Gastrocnemius medialis (tissue), 4 donors: ENCODE measurements at places on chromosomes 1 and 21. TPM values are rescaled to one million over a fixed set of nuclear protein-coding genes. Genes with fewer than 3 reads are reported as not detected.

DNA sequence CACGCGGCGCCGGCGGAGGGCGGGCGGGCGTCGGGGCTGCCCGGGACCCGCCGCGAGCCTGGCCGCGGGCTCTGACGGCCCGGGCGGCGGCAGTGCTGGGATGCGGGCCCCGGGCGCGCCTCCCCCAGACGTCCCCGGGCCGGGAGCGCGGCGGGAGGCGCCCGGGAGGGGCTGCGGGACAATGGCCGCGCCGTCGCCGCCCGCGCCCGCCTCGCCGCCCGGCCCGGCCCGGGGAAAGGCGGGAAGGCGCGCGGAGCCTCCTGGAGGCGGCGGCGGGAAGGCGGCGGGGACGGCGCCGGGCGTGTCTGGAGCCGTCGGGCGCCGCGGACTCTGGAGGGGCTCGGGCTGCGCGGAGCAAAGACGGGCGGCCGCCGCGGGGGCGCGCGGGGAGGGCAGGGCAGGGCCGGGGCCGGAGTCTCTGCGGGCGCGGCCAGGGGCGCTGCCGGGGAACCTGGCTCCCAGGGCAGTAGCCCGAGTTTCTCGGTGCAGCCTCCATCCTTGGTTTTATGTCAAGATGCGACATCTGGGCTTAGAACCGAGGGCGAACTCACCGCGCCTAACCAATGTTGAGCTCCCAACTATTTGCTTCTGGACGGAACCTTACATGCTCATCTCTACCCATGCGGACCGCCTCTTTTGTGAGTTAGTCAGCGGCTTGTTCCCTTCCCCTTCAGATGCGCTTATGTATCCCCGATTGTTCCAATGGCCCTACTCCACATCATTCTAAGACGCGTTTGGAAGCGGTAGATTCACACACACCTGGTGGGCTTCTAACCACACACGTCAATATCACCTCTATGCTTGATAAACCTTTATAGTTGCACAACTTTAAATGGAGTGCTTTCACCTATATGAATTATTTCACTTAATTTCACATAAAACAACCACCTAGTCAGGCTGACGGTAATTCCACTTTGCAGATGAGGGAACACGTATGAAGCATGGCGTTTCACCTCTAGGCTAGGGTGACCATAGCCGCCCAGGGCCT is 651 bp downstream of the ZBTB8A start:
- DNase-seq = no peak
- no peaks in the 10 kb centered on the region for H3K27me3 ChIP-seq
- H3K4me1 ChIP-seq = no peaks in the 10 kb centered on the region

DNA sequence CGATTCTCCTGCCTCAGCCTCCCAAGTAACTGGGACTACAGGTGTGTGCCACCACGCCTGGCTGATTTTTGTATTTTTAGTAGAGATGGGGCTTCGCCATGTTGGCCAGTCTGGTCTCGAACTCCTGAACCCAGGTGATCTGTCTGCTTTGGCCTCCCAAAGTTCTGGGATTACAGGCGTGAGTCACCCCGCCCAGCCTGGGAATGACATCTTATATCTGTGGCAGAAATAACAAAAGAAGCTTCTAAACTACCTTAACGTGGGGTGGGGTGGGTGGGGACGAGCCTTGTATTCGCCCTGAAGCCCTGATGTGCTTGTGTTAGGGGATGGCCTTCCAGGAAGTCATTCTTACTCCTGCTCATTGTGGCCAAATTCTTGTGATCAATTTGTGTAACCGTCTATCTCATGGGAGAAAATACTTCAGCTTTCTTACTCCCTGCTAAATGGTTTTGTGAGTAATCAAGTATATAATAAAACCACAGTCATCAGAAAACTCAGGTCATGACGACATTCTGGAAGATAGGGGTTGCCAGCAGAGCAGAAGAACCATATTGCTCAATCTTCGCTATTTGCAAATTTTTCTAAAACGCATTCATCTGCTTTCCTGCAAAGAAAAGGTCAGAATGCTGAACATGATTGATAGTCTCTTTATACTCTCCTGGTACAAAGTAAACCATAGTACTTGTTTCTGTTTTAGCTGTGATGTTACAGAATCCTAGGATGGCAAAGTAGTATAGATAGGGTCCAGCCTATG is 63.2 kb downstream of the DIRAS3 start:
- no peaks in the 10 kb centered on the region for H3K36me3 ChIP-seq
- H3K4me1 ChIP-seq = no peaks in the 10 kb centered on the region
- H3K27me3 ChIP-seq = no peaks in the 10 kb centered on the region
- H3K27ac ChIP-seq = no peak overlapping the region

- no peak for DNase-seq
- no peak overlapping the region for H3K27ac ChIP-seq
- no peaks in the 10 kb centered on the region for H3K36me3 ChIP-seq
- H3K4me3 ChIP-seq = no peak overlapping the region
Measured at GRCh38 chr1:82161700-82162141, 361.0 kb downstream of the ADGRL2 start.

DNA sequence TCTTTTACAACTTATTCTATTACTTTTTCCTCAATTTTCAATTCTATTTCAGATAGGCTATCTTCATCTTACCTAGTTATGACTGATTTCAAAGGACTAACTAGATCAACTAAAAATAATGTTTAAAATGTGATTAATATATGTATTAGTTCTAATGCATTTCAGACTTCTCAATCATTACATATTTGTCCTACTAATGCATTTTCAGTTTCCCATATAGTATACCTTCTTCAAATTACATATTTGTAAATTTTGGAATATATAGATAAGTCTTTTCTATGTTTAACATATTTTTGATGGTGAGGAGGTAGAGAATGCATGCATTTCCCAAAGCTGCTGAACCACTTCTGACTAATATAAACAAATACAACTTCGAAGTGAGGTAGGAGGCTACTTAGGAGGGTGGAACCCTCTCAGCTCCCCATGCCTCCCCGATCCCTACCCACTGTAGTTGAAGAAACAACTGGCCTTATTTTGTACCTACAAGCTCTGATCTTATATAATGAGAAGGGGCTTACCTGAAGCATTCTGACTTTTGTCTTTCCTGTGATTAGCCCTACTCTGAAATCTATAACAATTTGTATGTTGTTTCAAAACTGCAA is 1.7 kb downstream of the TRMT1L start:
- H3K27ac ChIP-seq = peak overlapping the region; percentile 99
- no peaks in the 10 kb centered on the region for H3K27me3 ChIP-seq
- H3K4me1 ChIP-seq = peaks cover 25% of the 10 kb centered on the region
- peak overlapping the region; percentile 98 for H3K4me3 ChIP-seq
- DNase-seq = no peak
- H3K36me3 ChIP-seq = no peaks in the 10 kb centered on the region

- peak overlapping the region; percentile 35 for H3K27ac ChIP-seq
- DNase-seq = no peak
- H3K36me3 ChIP-seq = no peaks in the 10 kb centered on the region
- no peak overlapping the region for H3K4me3 ChIP-seq
- H3K4me1 ChIP-seq = peaks cover 15% of the 10 kb centered on the region
Measured at GRCh38 chr1:85553416-85554335, 26.9 kb upstream of the CCN1 start.

- H3K4me3 ChIP-seq = no peak overlapping the region
- no peak for DNase-seq
- H3K36me3 ChIP-seq = no peaks in the 10 kb centered on the region
- H3K4me1 ChIP-seq = peaks cover 8% of the 10 kb centered on the region
Measured at GRCh38 chr1:177305040-177306018, 134.6 kb downstream of the BRINP2 start.

DNA sequence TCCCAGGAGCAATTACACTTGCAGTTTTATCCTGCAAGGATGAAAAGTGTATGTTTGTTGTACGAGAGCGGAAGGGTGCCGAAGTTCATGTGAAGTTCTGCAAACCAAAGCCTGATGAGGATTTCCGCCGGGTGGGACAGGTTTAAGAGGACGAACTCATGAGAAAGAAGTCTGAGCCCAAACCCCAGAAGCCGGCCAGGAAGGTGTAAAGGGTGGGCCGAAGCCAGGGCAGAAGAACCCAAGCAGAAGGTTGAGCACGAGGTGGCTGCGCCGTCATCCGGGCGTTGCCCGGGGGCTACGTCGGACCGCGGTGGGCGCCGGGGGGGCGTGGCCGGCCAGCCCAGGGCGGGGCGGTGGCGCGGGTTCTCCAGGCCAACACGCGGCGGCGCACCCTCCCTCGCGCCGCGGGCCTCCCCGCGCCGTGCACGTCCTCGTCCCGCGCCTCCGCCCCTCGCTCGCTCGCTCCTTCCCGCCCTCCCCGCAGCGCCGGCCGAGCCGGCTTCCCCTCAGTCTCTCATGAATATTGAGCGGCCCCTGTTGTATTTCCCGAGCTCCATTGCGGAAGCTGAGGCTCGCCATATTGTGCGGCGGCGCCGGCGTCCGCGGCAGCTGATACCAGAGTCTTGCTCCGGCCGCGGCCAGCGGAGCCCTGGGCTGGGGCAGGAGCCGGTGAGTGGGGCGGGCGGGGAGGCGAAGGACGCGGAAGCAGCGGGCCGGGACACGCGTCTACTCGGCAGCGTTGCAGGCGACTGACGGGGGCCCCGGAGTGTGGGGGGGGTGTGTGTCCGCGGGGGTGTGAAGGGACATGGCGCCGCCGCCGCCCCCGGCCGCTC is at the start of gene RNF2:
TSS of gene RNF2 (plus strand) at position 578 of the 833 bp plus-strand sequence. CDS start 41,996 bp downstream, outside the sequence.
- peak; percentile 45 for DNase-seq
- H3K36me3 ChIP-seq = no peaks in the 10 kb centered on the region
- peak within 1 kb of the TSS; percentile 92 for H3K27ac ChIP-seq

DNA sequence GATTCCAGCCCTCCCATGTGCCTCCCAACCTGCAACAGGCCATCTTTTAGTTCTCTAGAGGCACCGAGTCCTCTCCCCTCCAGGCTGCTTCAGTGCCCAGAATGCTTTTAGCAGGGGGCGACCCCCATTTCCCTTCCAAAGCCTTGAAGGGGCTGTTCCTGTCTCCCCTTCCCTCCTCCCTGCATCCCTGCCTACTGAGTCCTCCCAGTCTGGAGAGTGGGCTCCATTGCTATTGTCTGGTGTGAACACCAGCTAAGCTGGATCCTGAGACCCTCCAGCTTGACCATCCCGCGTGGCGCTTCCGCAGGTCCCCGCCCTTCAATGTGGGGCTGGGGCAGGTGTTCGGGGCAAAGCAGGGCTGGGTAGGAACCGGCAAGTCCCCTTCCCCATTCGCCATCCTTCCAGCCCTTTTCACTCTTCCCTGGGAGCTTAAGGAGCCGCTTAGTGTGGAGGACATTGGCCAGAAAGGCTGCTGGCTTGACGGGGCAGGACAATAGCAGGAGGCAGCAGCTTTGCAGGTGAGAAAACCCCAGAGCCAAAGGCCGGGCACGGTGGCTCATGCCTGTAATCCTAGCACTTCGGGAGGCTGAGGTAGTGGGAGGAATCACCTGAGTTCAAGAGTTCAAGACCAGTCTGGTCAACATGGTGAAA is 32.2 kb downstream of the PADI6 start:
- no peaks in the 10 kb centered on the region for H3K4me1 ChIP-seq
- no peaks in the 10 kb centered on the region for H3K27me3 ChIP-seq
- peaks cover 17% of the 10 kb centered on the region for H3K36me3 ChIP-seq
- no peak overlapping the region for H3K27ac ChIP-seq

- H3K36me3 ChIP-seq = peaks cover 17% of the 10 kb centered on the region
- H3K4me3 ChIP-seq = no peak overlapping the region
- no peaks in the 10 kb centered on the region for H3K27me3 ChIP-seq
- H3K27ac ChIP-seq = no peak overlapping the region
Measured at GRCh38 chr1:230270559-230271281, 155.4 kb downstream of the PGBD5 start.

GRCh38 chr1:230861970-230862595 is 6.2 kb downstream of the C1orf198 start:
- H3K36me3 ChIP-seq = no peaks in the 10 kb centered on the region
- H3K27ac ChIP-seq = peak overlapping the region; percentile 95
- peaks cover 93% of the 10 kb centered on the region for H3K4me1 ChIP-seq
- DNase-seq = peak; percentile 93

DNA sequence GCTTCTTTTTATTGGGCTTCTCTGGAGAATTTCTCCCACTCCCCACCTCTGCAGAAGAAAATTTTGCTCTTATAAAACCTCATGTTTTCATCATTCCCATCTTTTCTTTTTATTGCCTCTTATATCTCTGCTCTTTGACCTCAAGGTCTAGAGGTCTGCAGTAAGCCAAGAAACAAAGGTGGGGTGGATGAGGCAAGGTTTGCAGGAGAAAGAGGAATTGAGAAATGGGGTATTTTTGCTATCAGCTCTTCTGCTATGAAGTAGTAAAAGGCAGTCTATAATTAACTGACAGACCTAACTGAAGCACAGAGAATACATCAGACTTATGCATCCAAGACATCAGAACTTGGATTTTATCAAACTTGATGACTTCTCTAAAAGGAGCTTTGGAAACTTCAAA is 22.9 kb downstream of the SYT11 start:
- no peaks in the 10 kb centered on the region for H3K4me1 ChIP-seq
- no peaks in the 10 kb centered on the region for H3K36me3 ChIP-seq
- no peak for DNase-seq
- no peak overlapping the region for H3K27ac ChIP-seq

GRCh38 chr21:37551331-37551992 is 184.9 kb downstream of the DYRK1A start:
- peak overlapping the region; percentile 93 for H3K27ac ChIP-seq

- no peak for DNase-seq
- H3K4me1 ChIP-seq = no peaks in the 10 kb centered on the region
- no peaks in the 10 kb centered on the region for H3K27me3 ChIP-seq
- no peak overlapping the region for H3K4me3 ChIP-seq
Measured at GRCh38 chr1:84146411-84147032, 2.5 kb downstream of the PRKACB start.

DNA sequence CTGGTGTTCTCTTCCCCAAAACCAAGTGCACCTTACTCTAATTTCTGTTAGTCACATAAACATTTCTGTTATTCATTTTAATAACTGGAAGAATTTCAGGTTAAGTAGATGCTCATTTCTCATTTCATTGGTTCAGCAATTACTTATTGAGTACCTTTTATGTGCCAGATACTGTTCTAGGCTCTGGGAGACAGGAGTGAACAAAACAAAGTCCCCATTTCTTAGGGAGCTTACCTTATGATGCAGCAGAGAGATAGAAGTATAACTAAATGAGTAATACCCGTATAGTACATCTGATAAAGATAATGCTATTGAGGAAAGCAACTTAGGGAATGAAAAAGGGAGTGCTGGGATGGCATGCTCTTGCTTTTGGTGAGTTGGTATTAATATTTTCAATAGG is 33.7 kb downstream of the LRRC8C start:
- H3K4me1 ChIP-seq = peaks cover 3% of the 10 kb centered on the region
- no peaks in the 10 kb centered on the region for H3K27me3 ChIP-seq
- H3K36me3 ChIP-seq = no peaks in the 10 kb centered on the region
- no peak for DNase-seq

GRCh38 chr1:3561702-3562101 is 49.6 kb downstream of the MEGF6 start:
- H3K4me1 ChIP-seq = no peaks in the 10 kb centered on the region
- no peak overlapping the region for H3K27ac ChIP-seq
- no peaks in the 10 kb centered on the region for H3K27me3 ChIP-seq
- H3K4me3 ChIP-seq = no peak overlapping the region
- H3K36me3 ChIP-seq = no peaks in the 10 kb centered on the region
- DNase-seq = no peak

The FMO4 gene
- total RNA-seq = 2.9 TPM

The SLC9C2 gene
- not detected for total RNA-seq

The TEX38 gene
- not detected for total RNA-seq

The RNU1-4 gene
- total RNA-seq = not detected

The TOR1AIP2 gene
- 151 TPM for total RNA-seq

The OR2T11 gene
- not detected for total RNA-seq

The S100A11 gene
- total RNA-seq = 14.7 TPM

The SLC44A5 gene
- 0.15 TPM for total RNA-seq

The YY1AP1 gene
- 140 TPM for total RNA-seq

The UROD gene
- 42.6 TPM for total RNA-seq
